ENCODE measurements at places on chromosomes 13 and 19.
A peak's percentile ranks its signal among the peaks of the same experiment; 100 is the strongest.

DNA sequence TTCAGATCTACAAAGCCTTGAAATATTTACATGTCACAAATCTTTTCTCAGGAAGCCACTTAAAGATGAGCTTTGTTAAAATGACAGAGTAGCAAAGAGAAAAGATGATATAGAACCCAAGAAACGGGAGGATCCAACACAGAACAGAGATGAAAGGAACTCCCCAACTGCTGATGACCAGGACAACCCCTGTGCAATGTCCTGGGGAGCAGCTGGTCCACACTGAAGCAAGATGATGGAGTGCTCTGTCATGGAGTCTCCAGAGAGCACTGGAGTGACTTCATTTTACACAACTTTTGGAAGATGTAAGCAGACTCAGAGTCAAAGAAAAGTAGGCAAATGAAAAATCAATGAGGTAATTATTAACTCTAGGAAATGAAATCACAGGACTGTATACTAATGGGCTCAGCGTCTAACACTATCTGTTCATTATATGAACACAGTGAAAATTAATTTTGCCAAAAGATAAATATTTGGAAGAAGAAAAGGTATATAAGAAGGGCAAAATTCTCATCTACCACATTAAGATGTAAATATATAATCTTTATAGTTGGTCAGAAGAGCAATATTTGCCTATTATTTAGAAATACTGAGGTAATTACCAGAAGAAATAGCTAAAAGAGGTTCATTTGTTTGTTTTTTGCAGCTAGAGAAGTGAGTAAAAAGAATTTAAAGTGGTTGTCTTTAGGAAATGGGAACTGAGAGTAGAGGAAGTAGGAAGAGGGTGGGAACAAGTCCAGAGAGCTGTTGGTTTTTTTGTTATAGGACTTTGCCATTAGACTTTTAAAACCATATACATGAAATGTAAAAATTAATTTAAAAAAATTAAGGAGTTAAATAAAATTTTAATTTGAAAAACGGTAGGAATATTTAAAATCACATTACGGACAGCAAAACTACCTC lies 30.5 kb downstream of the MTRF1 start:
- DNase-seq, result no peak
- H3K36me3 ChIP-seq, result peaks cover 16% of the 10 kb centered on the region
- H3K4me1 ChIP-seq, result peaks cover 3% of the 10 kb centered on the region
- no peaks in the 10 kb centered on the region for H3K27me3 ChIP-seq
- H3K27ac ChIP-seq, result no peak overlapping the region

DNA sequence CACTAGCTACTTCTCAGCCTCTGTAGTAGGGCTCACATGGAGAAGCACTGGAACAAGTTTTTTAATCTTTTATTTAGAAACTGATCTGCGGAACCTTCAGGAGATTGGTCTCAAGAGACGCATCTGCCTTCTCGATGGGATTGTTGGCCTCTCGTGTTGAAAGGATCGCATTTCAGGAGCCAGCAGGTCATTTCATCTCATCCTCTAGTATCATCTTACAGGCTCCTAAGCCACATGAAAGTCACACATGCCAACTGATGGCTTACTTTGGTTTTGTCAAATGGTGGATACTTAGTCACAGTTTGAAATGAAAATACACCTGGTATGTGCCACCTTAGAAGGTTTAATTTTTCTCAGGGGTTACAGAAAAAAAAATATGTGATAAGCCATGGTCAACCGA lies 1703.6 kb downstream of the EFNB2 start:
- no peaks in the 10 kb centered on the region for H3K27me3 ChIP-seq
- no peak overlapping the region for H3K4me3 ChIP-seq
- H3K36me3 ChIP-seq, result no peaks in the 10 kb centered on the region
- H3K27ac ChIP-seq, result no peak overlapping the region
- DNase-seq, result no peak
- H3K4me1 ChIP-seq, result no peaks in the 10 kb centered on the region

DNA sequence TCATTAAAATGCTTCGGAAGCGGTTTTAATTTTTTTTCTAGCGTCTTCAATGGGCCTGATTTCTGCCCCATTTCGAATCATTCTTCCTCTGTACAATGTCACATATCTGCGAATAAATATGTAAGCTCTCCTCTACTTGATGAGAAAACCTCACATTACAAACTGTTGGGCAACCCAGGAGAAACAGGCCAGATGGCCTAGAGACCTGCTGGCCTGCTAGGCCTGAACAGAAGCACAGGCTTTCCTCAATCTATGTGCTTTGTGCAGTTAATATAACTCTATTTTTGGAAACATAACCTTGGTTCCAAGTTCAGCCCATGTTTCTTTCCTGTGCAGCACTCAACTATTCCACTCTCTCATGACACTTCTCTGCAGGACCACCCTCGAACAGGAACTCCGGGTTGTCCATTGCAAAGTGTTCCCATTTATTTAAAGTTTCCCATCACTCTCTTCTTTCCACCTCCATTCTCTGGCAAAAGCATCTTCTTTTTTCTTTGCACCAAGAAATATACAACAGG lies 42.0 kb downstream of the DCLK1 start:
- DNase-seq, result no peak
- H3K27me3 ChIP-seq, result no peaks in the 10 kb centered on the region
- H3K4me1 ChIP-seq, result no peaks in the 10 kb centered on the region
- H3K36me3 ChIP-seq, result no peaks in the 10 kb centered on the region

DNA sequence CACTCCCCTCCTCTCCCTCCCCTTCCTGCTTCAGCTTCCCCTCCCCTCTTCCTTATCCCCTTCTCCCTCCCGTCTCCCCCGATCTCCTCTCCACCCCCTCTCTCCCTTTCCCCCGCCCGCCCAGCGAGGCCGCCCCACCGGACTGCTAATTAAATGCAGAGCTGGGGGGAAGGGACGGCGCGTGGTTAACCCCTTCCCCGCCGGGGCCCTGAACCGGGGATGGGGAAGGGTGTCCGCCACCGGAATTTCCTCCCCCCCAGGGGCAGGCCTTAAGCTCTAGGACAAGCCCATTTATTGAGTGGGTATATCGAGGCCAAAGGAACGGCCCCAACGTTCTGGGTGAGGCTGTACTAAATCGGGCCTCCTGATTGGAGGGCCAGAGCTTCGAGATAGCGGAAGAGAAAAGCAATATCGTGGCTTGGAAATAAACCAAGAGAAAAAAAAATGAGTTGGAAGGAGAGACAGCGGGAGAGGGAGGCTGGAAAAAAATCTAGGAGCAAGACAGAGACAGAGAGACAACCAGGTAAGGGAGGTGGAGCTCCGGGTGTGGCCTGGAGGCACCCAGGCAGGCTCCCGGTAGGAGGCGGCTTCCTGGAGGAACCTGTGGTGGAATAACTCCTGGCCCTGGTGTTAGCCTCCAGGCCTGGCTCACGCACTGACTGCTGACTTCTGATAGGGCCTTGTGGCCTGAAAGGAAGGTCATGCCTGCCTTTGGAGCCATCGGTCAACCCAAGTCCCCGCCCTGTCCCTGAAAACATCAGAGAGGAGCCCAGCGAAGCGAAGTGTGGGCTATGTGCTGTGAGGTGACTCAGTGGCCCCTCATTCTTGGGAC lies 11.6 kb upstream of the JUND start:
- no peaks in the 10 kb centered on the region for H3K36me3 ChIP-seq
- peak overlapping the region; percentile 99 for H3K27ac ChIP-seq
- DNase-seq, result peak; percentile 41
- H3K27me3 ChIP-seq, result no peaks in the 10 kb centered on the region

- peak; percentile 46 for DNase-seq
- H3K4me3 ChIP-seq, result no peak overlapping the region
- H3K27me3 ChIP-seq, result no peaks in the 10 kb centered on the region
- H3K36me3 ChIP-seq, result peaks cover 7% of the 10 kb centered on the region
These were observed 30.5 kb downstream of the ZSWIM4 start for GRCh38 chr19:13825489-13826441.

- H3K27ac ChIP-seq, result no peak overlapping the region
- H3K27me3 ChIP-seq, result no peaks in the 10 kb centered on the region
- DNase-seq, result no peak
- H3K4me1 ChIP-seq, result no peaks in the 10 kb centered on the region
These were observed 114.2 kb upstream of the SPACA7 start for GRCh38 chr13:112261924-112262323.

GRCh38 chr19:1248786-1249297 lies 459 bp downstream of the MIDN start:
- H3K36me3 ChIP-seq, result peaks cover 14% of the 10 kb centered on the region
- H3K4me1 ChIP-seq, result peaks cover 48% of the 10 kb centered on the region
- peak overlapping the region; percentile 67 for H3K4me3 ChIP-seq
- no peaks in the 10 kb centered on the region for H3K27me3 ChIP-seq
- DNase-seq, result peak; percentile 94
- H3K27ac ChIP-seq, result peak overlapping the region; percentile 96

DNA sequence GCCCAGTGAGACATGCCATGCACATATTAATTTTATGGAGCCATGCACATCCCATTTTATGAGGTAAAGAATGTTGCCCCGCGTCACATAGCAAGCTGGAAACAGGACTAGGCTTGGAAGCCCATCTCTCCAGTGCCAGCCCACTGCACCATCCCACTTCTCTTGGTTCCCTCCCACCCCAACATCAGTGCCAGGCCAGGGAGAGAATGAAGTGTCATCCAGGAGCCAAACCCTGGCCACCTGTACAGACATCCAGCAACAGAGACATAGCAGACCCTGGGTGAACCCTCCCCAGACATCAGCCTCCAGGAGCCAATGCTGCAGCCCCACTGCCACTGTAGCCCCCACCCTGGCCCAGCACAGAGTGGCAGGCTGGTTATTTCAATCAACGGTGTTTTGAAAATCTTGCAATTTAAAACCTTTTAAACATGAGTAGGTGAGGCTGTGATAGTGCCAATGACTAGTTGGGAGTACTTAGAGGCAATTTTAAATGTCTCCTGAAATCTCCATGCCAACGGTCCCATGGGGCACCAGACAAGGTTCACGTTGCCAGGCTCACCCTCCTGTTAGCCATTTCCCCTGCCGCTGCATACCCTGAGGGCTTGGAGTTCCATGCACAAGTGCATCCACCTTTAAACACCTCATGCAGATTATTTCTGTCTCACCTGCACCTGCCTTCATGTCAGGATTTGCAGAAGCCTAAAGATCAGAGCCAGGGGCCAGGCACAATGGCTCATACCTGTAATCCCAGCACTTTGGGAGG lies 34.7 kb downstream of the VSTM2B start:
- no peak overlapping the region for H3K27ac ChIP-seq
- no peaks in the 10 kb centered on the region for H3K27me3 ChIP-seq
- no peaks in the 10 kb centered on the region for H3K36me3 ChIP-seq
- H3K4me1 ChIP-seq, result no peaks in the 10 kb centered on the region

DNA sequence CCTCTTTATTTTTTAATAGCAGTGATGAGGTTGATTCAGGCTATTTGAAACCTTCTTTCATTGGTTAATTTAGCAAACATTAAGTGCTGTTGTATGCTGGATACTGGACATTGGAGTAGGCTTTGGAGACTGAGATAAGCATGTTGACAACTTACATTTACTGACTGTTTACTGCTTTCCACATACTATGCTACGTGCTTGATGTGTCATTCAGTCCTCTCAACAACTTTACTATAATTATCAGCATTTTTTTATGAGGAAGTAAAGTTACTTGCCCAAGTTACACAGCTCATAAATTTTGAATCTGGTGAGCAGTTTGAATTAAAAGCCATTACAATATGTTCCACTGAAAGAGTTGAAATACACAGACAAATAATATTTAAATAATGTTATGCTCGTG lies 83.8 kb downstream of the GJA3 start:
- no peaks in the 10 kb centered on the region for H3K4me1 ChIP-seq
- H3K27ac ChIP-seq, result no peak overlapping the region

DNA sequence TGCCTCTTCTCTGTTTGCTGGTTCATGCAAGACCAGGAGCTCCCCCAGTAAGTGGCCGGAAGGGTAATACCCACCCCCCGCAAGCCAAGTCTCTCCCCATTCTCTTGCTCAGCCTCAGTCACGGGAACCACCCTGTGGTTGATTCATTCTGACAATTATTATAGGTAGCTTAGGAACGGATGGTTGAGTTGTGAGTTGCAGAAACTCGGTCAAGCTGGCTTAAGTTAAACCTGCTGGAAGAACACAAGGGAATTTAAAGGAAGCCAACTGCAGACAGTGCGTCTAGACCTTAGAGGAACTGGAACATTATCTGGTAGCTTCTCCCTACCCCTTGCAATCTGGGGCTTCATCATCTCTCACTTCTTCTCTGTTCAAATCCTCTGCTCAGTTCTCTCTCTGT lies 8.9 kb downstream of the FPR1 start:
- H3K4me1 ChIP-seq, result no peaks in the 10 kb centered on the region
- no peaks in the 10 kb centered on the region for H3K36me3 ChIP-seq
- H3K4me3 ChIP-seq, result no peak overlapping the region
- H3K27ac ChIP-seq, result no peak overlapping the region
- H3K27me3 ChIP-seq, result no peaks in the 10 kb centered on the region

- H3K27me3 ChIP-seq, result no peaks in the 10 kb centered on the region
- H3K4me1 ChIP-seq, result no peaks in the 10 kb centered on the region
- no peak for DNase-seq
- no peak overlapping the region for H3K4me3 ChIP-seq
- no peak overlapping the region for H3K27ac ChIP-seq
- no peaks in the 10 kb centered on the region for H3K36me3 ChIP-seq
These were observed 422.3 kb upstream of the GPC6 start for GRCh38 chr13:92804346-92804745.

DNA sequence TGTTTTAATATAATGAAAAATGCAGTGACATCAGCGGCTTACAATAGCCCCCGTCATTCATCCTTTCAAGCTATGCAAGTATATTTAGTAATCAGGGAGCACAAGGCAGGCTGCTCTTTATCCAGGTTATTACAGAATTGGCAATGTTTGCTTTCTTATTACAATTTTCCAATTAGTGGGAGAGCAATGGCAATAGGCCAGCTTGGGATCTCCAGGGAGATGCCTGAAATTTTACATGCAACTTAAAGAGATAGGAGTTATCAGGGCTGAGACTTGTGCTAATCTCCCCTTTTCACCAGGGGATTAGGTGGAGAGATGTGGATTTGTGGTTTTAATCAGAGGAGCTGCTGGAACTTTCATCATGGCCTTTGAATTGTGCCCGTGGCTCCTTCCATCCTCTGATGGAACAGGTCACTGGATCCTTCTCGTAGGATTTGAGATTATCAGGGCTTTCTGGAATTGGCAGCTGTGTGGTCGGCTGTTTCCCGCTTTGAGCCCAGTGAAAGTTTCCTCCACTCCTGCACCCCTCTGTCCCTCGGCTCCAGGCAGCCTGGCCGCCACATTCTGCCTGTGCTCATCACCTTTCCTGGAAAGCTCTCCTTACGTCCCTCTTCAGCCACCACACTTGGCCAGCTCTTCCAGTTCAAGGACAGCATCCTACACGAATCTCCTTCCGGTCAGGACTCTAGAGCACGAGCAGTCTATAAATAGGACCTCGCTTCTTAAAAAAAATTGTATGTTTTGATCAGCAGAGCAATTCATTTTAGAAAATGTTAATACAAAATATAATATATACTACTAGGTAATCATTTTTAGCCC lies 47.0 kb downstream of the CBY2 start:
- no peaks in the 10 kb centered on the region for H3K4me1 ChIP-seq
- H3K27ac ChIP-seq, result no peak overlapping the region
- H3K4me3 ChIP-seq, result no peak overlapping the region

GRCh38 chr19:44111910-44112463 lies 1.2 kb upstream of the ZNF225 start:
- H3K4me1 ChIP-seq, result peaks cover 20% of the 10 kb centered on the region
- peak; percentile 5 for DNase-seq
- H3K36me3 ChIP-seq, result peaks cover 9% of the 10 kb centered on the region
- no peak overlapping the region for H3K27ac ChIP-seq
- no peak overlapping the region for H3K4me3 ChIP-seq

Data from natural killer cell (primary cell).